ENCODE measurements at places on chromosomes 1 and 21.

DNA sequence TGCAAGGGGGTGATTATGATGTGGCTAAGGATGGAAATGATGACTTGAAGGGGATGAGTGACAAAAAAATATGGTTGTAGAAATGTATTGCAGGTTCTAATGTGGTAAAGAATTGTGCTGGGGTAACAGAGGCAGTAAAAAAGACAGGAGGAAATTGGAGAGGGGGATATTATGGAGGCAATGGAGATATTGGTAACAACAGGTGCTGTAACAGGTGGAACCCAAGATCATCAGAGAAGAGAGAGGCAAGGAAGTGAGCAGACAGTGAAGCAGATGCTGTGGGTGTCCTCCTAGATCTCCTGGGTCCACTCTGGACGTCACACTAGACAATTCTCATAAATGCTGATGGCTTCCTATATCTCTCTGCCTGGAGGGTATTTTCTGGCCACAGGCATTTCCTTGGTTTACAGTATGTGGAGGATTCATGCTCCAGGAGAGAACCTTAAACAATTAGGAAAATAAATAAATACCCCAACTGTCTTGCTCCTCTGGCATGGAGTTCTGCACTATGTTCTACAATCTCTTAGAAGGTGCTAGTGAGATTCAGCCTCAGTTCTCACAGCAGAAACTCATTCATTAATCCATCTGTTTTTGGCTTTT lies 620.3 kb upstream of the PLXNA2 start:
- no peak for DNase-seq

- no peak for DNase-seq
Measured at GRCh38 chr1:27809883-27810282, 20.7 kb upstream of the PPP1R8 start.

GRCh38 chr1:41773842-41774241 lies 144.9 kb downstream of the HIVEP3 start:
- DNase-seq = peak; percentile 66

GRCh38 chr1:241637604-241638003 lies 2.6 kb downstream of the CHML start:
- no peak for DNase-seq
